ENCODE measurements at places on chromosomes 3 and 15.

DNA sequence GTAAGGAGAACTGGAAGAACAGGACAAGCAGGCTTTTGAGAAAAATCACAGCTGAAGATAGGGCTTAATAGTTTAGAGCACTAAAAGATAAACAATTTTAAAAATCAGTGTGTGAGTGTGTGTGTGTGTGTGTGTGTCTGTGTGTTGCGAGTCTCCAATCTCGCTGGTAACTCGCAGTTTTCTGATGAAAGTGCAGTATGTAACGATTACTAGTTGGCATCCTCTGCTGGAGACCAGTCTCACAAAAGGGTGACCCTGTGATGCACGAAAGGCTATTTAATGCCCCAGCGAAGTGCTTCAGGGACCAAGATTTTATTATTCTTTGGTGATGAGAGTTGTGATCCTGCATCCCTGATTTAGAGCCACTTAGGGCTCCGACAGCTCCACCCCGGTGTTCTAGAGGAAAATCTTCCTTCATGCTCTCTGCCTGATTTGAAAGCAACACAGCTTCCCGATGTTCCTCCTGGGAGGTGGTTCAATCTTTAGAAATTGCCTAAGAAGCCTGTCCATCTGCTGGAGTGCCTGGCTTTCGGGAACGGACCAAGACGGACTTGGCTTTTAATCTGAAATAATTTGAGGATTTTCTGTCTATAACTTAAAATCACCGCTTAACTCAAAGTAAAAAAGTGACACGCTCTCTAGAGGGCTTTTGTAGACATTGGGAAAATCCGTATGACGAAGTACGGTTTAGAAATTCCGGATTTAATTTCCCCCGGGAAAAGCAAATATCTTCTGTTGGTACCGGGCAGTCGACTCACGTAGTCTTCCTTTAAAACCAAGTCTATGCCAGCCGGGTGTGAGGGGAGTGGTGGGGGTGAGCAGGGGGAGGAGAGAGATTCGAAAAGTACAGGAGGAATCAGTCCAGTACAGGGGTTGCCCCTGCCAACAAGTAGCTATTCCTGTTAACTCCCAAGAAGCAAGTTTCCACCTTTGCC, 1.1 kb upstream of the ALCAM start:
- no peak for DNase-seq

GRCh38 chr3:137013951-137014688, 56.3 kb downstream of the IL20RB start:
- DNase-seq: peak; percentile 83

DNA sequence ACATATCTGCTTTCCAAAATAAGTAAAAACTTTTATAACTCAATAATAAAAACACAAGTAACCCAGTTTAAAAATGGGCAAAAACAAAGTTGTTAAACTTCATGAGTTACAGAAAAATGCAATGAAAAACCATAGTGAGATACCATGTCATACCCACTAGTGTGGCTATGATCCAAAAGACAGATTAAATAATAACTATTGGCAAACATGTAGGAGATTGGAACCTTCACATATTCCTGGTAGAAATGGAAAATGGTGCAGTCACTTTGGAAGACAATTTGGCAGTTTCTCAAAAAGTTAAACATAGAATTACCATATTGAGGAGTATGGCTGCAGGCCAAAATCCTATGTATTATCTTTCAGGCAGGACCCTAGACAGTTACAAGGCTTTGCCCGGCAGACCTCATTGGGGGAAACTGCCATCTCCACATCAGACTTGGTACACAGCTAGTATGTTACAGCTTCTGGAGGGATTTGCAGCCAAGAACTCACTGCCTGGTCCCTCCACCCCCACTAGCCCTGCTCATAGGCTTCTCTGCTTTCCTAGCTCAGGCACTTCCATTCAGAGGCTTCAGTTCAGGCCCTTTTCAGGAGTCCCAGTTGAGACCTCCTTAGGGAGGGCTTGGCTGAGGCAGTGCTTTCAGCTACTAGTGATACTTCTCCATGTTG, 147.8 kb downstream of the NEK10 start:
- no peak for DNase-seq

DNA sequence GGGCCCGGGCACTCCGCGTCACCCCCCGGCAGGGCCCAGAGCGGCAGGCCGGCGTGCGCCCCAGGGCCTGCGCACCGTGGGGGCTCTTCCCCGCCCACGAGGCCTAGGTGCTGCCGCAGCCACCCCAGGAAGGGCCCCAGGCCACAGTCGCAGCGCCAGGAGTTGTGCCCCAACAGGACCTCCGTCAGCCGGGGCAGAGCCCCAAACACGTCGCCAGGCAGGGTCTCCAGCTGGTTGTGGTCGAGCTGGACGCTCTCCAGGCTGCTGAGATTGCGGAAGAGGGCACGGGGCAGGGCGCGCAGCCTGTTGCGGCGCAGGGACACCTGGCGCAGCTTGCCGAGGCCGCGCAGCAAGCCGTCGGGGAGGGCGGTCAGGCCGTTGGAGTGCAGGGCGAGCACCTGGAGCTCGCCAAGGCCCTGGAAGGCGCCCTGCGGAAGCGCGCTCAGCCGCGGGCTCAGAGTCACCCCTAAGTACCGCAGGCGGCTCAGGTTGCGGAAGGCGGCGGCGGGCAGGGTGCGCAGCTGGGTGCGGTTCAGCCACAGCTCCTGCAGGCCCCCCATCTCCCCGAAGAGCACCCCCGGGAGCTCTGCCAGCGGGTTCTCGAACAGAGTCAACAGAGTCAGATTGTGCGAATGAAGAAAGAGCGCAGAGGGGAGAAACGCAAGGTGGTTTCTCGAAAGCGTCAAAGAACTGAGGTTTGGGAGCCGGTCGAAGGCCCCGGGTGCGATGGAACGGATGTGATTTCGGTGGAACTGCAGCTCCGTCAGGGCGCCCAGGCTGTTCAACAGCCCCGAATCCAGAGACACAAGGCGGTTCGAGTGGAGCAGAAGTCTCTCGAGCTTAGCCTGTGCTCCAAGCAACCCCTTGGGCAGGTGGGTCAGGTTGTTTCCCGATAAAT, 2.0 kb downstream of the GP5 start:
- DNase-seq: peak; percentile 24

DNA sequence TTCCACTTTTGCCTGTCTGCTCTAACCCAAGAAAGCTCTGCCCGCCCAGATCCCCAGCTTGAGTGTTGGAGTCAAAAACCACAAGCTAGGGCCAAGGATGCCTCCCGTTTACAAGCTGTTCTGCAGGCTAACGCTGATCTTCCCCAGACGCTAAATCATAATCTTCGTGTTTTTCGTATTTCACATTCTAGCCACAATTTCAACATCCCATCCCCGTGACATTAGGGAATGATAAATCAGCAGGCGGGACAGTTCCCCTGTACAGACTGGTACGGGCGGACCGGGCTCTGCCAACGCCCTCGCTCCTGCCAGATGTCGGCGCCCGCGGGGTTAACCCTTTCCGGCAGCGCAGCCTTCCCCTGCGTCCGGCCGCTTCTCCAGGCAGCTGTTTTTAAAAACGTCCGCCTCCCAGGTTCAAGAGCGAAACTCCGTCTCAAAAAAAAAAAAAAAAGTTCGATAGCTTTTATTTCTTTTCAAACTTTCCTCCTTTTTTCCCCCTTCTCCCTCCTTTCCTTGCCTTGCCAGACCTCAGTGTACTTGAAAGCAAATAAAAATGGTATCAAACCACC, 81.0 kb upstream of the BNC1 start:
- DNase-seq: peak; percentile 10

DNA sequence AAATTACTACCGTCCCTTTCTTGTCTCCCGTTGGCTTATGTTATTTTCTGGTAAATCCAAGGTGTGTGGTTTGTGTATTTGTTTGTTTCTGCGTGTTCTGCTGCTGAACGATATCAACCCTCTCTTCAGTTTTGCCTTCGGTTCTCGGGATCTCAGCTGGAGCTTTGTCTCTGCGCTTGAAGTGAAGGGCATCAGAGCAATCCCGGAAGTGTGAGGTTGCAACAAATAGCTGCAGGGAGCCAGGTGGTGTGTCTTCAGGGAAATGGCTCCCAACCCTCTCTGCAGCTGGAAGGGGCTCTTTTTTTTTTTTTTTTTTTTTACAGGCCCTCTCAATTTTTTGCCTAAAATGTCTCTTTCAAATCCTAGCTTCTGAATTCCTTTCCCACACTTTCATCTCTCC, 116.4 kb upstream of the RGMA start:
- no peak for DNase-seq

DNA sequence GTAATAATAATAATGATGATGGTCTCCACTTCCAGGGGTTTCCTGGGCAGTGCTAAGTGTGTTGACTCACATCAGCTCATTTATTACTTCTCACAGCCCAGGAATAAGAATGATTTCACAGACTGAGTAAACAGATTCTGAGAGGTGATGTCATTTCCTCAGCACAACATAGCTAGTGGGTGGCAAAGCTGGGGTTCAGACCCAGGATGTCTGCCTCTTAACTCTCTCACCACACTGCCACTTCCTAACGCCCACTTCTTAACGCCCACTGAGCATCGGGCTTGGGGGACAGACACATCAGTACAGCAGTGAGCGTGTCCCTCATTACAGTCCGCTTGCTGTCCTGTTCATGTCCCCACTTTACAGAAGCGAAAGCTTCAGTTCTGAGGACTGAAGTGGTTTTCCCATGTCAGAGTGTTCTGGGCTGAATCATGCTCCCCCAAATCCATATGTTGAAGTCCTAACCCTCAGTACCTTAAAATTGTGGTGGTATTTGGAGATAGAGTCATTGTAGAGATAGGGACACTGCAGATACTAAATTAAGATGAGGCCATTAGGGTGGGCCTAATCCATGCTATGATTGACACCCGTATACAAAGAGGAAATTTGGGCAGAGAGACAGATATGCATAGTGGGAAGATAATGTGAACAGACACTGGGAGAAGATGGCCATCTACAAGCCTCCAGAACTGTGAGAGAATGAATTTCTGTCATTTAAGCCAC, 68.0 kb downstream of the ATP2B2 start:
- DNase-seq: peak; percentile 49

DNA sequence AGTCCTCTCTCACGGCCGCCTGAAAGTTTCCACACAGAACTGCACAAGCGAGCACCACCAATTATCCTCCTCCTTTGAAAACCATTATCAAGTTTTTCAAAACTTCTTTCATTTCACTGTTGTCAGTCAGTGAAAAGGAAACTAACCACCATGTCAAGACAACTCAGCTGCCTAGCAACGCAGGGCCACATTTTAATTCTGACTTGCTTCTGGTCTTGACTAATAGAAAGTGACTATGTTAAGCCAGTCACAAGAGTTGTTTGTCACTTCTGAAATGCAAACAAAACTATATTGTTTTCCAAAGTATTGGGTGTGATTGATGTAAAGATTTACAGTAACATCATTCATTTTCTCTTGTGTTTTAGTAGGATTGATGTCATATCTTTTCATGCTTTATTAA, 612.8 kb upstream of the AGTR1 start:
- no peak for DNase-seq

- no peak for DNase-seq
Observed at GRCh38 chr3:140258222-140258724, 323.3 kb downstream of the CLSTN2 start.

DNA sequence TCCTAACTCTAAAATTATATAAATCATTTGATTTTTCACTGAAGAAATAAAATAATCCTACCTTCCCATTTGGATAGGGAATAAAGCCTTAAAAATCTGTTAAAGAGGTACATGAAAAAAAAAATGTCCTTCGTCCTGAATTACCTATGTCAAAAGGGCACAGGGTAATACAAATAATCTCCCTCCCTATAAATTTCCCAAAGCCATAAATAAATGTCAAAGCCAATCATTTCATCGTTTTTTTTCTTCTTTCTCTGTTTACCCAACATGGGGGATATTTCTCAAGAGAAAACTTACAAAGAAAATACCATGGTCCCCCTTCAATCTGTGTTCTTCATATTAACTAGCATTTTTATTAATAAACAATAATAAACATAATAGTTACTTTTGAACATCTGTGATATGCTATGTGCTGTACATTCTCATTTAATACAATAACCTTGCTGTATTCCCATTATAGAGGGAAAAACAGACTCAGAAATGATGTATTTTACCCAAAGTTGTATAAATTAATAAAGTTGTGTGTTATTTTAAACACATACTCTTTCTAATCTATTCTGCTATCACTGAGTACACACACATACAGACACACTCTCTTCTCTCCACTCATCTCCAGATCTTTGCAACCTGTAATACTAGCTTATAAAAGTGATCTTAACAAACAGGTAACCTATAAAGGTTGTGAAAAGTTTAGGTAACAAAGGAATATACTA, 910 bp upstream of the ANKRD28 start:
- no peak for DNase-seq

- DNase-seq: peak; percentile 14
Observed at GRCh38 chr3:60086811-60087210, 1037.0 kb upstream of the CFAP20DC start.

- no peak for DNase-seq
Observed at GRCh38 chr3:53350652-53351051, 3.3 kb upstream of the DCP1A start.

- no peak for DNase-seq
Observed at GRCh38 chr3:25783661-25784512, 644 bp upstream of the NGLY1 start.

DNA sequence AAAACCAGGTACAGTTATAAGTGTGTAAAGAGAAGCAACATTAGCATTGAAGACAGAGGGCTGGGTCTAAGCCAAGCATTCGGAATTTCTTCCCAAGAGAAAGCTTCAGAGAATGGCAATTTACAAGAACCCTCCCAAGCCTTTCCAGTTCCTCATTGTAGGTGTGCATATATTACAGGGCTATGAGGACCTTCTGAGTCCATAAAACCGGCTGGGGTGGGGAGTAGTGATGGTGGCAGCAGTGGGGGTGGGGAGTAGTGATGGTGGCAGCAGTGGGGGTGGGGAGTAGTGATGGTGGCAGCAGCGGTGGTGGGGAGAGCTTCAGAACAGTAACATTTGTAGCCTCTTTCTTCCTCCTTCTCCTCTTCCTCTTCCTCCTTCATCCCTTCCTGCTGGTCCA, 368.7 kb upstream of the UMPS start:
- no peak for DNase-seq

DNA sequence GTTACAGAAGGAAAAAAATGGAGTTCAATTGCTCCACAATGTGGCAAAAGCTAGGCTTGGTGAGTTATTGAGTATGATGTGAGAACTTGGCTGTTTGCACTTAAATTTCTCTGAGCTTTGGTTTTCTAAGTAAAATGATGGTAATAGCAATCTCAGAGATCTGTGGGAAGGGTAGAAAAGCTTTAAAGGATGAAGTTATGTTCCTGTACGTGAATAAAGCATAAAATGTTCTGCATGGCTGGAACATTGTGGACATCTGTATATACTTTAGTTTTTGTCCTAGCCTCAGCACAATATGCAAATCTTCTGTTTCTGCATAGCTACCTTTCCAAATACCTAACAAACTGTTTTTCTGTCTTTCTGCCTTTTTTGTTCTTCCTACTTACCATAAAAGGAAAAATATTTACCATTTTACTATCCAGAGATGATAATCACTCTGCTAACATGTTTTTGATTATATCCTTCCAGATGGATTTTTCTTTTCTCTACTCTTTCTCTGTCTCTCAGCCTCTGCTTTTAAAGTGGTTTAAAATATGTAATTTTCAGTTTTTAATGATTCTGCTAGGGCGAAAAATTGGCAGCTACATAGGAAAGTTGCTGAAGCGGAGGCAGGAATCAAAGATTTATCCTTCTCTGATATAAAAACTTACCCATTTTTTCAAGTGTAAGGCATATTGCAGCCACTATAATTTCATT, 188.1 kb downstream of the FNDC3B start:
- DNase-seq: no peak

- DNase-seq: no peak
Observed at GRCh38 chr3:177729956-177730681, 532.8 kb upstream of the TBL1XR1 start.

Measured in stimulated activated CD4-positive, alpha-beta T cell treated with anti-CD3 and anti-CD28 coated beads, Interleukin-4, amount 100 ng/mL, for 4 hours (primary cell).